DMS153 (cell line): ENCODE measurements at places on chromosomes 1 and 21.
A peak's percentile ranks its signal among the peaks of the same experiment; 100 is the strongest.

DNA sequence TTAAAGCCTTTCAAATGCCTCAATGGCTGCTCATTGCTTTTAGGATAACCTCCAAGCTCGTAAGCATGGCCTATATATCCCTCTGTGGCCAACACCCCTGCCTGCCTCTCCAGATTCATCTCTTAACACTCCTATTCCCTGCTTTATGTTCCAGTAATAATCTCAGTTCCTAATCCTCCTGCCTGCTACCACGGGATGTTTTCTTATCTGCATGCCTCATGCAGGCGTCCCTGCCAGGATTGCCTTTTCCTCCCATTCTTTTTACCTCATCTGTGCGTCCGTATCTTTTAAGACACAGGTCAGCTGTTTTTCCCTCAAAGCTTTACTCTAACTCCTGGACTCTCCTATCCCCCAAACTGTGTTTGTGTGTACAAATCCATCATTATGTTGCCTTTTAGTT lies 36.1 kb downstream of the ZBTB40 start:
- no peak for DNase-seq

GRCh38 chr1:54256522-54257345 lies 56.8 kb downstream of the MRPL37 start:
- no peak for DNase-seq

- peak; percentile 88 for DNase-seq
Measured at GRCh38 chr1:26959722-26960624, at the start of gene KDF1. TSS of gene KDF1 (minus strand) at chr1:26960468. CDS start at chr1:26952380, 8,088 bp downstream.

- DNase-seq, result no peak
Measured at GRCh38 chr1:16077406-16078245, 4.2 kb upstream of the FAM131C start.

- peak; percentile 80 for DNase-seq
Measured at GRCh38 chr1:15400627-15401026, 9.1 kb upstream of the EFHD2 start.

- DNase-seq, result no peak
Measured at GRCh38 chr21:33041981-33042380, 16.2 kb downstream of the OLIG2 start.

DNA sequence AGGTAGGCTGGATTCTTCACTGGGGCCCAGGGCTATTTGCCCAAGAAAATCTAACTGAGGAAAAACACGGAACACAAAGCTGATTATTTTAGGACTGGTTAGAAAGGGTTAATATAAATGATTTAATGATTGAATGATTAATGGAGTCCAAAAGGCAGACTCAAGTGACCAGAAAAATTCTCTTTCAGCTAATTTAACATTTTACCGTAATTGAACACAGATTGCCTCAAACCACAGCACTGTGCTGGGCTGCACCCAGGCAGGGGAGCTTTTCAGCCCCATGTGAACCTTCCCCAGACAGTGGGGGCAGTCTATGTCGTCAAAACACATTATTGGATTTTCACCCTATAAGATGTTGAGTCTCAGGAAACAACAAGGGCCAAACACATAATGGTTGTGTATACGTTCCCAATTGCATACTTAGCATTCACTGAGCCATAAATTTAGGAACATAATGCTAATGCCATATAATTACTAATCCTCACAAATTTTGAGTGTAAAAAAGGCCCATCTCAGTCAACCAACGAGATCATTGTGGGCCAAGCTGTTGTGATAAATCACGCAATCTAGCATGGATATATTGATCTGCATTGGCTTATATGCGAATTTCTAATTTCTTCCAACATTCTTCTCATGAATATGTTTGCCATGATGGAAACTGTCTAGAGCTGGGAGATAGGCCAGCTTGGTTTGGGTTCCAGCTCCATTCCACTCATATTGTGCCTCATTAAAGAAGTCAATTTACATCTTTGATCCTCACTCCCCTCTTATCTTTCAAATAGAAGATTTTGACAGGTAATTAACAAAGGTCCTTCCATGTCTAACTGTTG lies 27.7 kb downstream of the DSCAM start:
- no peak for DNase-seq

DNA sequence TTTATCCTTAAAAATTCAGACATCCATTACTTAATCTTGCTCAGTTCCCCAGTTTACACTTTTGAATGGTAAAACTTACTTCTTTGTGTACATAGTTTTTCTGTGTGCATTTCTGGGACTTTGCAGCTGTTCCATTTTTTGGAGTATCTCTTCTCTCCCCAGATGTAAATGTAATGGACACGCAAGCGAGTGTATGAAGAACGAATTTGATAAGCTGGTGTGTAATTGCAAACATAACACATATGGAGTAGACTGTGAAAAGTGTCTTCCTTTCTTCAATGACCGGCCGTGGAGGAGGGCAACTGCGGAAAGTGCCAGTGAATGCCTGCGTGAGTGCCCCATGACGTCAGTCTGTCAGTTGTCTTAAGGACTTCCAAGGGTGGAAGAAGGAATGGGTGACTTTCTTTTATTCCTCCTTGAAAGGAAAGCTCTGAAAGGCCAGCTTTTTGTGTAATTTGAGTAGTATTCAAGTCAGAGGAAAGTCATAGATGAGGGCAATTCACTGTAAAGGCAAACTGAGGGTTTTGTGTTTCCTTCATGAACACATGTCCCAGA lies 75.7 kb upstream of the LAMC2 start:
- DNase-seq, result no peak

- DNase-seq, result no peak
Measured at GRCh38 chr1:200739702-200740570, 1.2 kb downstream of the CAMSAP2 start.

- no peak for DNase-seq
Measured at GRCh38 chr1:195899762-195900352, 708.4 kb downstream of the KCNT2 start.

- DNase-seq, result no peak
Measured at GRCh38 chr1:1925437-1926345, 6.6 kb upstream of the TMEM52 start.

GRCh38 chr1:51581238-51581637 lies 35.7 kb upstream of the OSBPL9 start:
- DNase-seq, result no peak

DNA sequence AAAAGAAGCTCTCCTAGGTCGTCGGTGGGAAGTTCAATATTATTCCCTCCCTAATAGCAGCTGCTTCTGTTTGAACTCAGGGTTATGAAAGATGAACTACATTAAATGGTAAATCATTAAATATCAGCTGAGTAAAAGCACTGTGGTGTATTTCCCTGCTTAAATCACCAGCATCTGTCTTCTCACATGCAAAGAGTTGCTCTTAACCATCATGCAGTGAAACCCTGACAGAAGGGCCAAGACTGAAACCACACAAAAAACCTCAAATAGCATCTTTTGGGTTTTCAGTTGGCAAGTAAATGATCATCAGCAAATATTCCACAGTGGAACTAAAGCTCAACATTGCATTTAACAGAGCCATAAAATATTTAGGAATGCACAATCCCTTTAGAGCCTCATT lies 380.0 kb upstream of the ADGRL2 start:
- no peak for DNase-seq

DNA sequence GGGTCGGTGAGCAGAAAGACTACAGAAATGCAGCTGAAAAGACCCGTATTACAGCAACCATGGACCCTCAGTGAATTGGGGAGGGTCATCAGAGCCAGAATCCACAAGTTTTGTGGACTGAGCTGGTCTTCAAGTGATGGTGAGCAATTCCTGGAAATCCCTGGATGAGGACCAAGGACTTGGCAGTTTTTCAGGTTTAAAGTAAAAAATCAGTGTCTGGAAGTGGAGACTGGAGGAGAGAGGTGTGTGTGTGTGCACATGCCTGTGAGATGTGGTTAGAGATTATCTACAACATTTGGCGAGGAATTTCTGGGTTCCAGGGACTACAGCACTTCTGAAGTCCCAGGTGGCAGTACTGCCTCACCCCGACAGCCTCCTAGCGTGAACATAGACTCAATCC lies 56.4 kb downstream of the KIRREL1 start:
- no peak for DNase-seq

DNA sequence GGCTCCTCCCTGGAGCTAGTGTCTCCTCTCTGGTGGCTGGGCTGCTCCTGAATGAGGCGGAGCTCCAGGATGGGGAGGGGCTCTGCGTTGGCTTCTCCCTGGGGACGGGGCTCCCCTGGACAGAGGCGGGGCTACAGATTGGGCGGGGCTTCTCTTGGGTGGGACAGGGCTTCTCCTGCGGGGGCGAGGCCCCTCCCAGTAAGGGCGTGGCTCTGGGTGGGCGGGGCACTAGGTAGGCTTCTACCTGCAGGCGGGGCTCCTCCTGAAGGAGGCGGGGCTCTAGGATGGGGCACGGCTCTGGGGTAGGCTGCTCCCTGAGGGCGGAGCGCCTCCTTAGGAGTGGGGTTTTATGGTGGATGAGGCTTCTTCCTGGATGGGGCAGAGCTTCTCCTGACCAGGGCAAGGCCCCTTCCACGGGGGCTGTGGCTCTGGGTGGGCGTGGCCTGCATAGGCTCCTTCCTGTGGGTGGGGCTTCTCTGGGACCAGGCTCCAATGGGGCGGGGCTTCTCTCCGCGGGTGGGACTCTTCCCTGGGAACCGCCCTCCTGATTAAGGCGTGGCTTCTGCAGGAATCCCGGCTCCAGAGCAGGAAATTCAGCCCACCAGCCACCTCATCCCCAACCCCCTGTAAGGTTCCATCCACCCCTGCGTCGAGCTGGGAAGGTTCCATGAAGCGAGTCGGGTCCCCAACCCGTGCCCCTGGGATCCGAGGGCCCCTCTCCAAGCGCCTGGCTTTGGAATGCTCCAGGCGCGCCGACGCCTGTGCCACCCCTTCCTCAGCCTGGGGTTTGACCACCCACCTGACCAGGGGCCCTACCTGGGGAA lies 22.7 kb upstream of the ARF1 start:
- peak; percentile 99 for DNase-seq

GRCh38 chr1:36486439-36487335 lies 4.0 kb upstream of the CSF3R start:
- peak; percentile 82 for DNase-seq
